Right forelimb (tissue), 1 donor: ENCODE measurements at places on chromosomes 4 and X.

- DNase-seq, result no peak
These were observed 33.1 kb downstream of the RBM47 start for GRCh38 chr4:40596522-40596921.

DNA sequence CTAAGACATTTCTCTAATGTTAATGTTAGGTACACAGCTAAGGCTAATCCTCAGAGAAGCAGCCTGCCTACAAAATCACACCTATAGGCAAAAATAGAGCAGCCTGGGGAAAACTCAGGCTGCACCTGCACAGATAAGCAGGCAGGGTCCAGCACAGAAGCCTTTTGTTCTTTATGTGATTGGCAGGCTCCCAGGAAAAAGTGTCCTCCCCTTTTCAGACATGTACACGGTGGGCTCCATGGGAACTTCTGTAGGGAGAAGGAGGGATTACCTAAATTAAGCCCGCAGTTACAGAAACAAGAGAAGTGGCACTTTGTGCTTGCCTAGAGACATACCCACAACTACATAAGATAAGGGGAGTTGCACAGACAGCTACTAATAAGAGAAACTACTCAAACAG is 4.0 kb upstream of the HSPA4L start:
- no peak for DNase-seq

- DNase-seq, result no peak
These were observed 16.2 kb downstream of the SLC16A2 start for GRCh38 chrX:74437530-74437929.

- no peak for DNase-seq
These were observed 11.1 kb upstream of the TRAM1L1 start for GRCh38 chr4:117096462-117096861.

DNA sequence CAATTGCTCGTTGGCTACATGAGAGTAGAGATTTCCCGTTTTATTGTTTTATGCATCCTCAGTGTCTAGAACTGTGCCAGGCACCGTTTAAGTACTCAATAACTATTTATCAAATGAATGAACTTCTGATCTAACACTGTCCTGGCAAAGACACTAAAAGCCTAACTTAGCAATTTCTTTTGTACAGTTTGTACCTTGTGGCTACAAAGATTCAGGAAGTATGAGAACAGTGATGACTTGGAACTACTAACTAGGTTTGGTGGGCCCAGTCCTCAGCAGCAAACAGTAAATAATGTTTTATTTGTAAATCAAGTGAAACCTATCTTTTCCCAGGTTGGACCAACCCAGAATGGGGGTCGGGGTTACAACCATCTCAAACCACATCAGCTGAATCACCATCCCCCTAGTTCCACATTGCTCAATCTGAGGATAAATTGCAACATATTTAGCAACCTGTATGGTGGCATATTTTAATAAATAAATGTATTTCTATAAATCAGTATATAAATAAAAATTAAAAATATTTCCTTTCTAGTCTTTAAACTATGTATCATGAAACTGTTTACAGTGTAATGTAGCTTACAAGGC is 12.3 kb upstream of the SCRG1 start:
- no peak for DNase-seq

GRCh38 chr4:41334182-41334581 is 77.5 kb downstream of the UCHL1 start:
- DNase-seq, result no peak

GRCh38 chrX:38916801-38917200 is 115.5 kb downstream of the MID1IP1 start:
- DNase-seq, result no peak

DNA sequence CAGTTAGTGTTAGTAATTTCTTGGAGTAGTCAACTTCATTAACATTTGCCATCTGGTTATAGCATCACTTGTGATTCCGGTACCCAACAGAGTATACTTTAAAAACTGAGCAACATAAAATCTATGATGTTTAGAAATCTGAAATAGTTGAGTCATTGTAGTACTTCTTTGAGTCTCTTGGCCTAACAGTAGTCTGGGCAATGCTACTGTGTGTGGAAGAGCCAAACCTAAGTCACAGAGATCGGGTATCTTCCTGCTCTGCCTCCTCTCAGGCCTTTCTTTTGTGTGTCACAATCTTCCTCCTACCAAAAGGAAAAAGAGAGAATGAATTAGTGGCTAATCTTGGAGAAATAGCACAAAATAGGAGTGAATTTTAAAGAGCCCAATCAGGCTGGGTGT is 25.5 kb downstream of the DCUN1D4 start:
- no peak for DNase-seq

DNA sequence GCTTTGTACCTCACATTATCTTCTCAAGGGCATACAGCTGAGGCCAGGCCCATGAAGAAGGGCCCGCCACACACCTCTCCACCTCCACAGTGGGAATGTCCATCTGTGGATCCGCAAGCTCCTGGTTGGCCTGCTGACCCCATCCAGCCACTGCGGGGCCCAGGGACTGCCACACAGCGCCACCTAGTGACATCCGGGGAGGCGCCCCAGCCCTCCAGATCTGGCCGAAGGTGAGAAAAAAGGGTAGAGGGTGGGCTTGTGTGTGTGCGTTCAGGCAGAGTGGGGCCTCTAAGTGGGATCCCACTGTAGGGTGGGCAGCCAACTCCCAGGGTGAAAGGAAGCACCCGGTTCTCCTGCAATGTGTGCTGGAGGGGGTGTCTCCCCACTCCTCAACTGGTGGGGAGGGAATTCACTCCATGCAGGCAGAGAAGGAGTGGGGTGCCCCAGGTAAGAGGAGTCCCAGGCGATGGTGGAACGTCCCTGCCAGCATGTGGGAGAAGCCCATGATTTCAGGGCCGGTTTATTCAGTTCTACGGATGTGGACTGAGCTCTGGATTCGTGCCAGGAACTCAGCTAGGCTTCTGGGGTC is 117.3 kb downstream of the ENPP6 start:
- peak; percentile 64 for DNase-seq

GRCh38 chr4:28921886-28922285 is 1798.3 kb upstream of the PCDH7 start:
- no peak for DNase-seq

- no peak for DNase-seq
These were observed 1517.6 kb downstream of the STIM2 start for GRCh38 chr4:28378109-28378830.

DNA sequence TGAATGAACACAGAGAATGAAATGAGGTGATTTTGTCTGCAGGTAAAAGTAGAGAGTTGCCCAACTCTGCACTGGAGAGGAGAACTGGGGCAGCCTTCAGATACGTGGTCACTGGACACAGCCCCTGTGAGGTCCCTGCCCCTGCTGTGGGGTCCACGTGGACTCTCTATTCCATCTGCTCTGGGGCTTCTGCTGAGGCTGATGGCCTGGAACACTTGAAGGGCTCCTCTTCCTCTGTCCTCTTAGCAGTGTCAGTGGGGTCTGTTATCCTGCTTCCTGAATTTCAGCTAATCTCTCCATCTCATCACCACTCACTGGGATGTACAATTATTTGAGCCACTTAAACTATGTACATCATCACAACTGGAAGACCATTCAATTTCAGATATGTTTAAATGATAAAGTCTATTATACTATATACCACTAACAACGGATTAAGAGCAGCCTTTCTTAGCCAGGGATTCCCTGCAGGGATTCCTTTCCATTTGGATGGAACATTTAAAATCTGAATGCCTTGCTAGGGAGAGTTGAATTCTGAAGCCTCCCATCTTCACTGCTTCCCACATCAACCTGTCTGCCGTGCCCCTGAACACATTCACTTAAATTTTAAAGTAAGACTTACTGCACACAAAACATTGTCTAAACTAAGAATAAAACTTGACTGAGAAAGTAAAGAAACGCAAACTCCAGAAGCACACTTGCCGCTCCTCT is 74.0 kb downstream of the CC2D2A start:
- DNase-seq, result no peak

DNA sequence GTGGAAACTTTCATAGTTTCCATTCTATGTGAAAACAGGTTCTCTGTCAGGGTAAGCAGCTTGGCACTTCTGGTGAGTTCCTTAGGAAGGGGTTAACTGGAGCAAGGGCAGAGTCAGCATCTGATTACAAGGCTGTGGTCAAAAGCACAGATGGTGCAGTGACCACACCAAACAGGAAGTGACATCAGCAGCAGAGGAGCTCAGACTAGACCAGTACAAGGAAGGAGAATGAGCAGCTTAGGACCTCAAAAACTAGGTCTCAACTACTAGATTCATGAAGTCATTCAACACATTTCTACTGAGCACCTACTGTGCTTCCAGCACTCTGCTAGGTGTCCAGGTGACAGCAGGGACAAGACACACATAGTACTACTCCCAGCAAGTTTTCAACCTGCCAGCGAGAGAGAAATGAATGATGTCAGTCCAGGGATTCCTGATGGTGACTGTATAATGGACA is 130.2 kb downstream of the AMELX start:
- DNase-seq, result no peak

GRCh38 chrX:470686-471085 is 84.0 kb upstream of the PPP2R3B start:
- peak; percentile 4 for DNase-seq

DNA sequence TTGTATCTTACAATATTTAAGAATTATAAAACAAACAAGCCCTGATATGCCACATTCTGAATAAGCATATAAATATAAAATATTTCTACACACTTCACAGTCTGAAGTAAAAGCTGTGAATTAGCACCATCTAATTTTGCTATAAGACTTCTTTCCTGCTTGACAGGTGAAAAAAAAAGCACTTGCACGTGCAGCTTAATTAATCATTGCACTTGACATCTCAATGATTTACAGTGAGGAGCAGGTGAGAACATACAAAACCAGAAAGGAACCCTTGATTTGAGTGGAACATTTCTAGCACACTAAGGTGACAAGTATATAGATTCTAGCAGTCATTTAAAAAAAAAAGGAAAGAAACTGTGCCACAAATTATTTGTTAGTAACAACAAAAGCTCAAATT is 47.9 kb downstream of the CHIC2 start:
- DNase-seq, result no peak

DNA sequence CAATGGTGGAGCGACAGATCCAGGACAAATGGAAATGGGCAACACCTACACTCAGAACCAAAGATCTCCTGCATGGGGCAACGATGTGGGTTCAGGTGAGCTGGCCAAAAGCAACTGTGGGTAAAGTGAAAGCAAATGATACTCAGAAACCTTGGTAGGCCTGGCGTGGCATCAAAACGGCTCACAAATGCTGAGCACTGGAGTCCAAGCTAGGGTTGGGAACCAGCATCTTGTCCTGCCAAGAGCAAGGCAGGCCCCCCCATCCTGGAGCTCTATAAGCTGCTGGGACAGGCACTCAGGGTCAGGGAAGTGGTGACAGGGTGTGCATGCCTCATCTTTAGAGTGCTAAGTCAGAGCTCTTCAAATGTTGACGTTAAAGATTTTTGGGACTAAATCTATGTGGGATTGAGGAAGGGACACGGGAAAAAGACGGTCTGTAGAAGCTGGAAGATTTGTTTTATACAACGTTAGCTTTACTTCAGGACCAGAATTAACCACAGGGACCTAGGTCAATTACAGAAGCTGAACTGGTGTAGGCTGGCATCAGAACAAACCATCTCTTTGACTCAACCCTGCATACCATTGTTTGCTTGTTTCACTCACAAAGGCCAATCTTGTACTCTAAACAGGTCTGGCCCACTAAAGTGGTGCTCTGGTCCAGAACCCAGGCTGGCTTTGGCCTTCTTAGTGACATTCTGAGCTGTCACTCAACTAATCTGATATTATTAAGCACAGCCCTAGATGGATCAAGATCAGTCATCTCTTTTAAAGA is 10.7 kb downstream of the ATP8A1 start:
- DNase-seq, result no peak

GRCh38 chr4:113905301-113905700 is 74.1 kb downstream of the ARSJ start:
- no peak for DNase-seq

DNA sequence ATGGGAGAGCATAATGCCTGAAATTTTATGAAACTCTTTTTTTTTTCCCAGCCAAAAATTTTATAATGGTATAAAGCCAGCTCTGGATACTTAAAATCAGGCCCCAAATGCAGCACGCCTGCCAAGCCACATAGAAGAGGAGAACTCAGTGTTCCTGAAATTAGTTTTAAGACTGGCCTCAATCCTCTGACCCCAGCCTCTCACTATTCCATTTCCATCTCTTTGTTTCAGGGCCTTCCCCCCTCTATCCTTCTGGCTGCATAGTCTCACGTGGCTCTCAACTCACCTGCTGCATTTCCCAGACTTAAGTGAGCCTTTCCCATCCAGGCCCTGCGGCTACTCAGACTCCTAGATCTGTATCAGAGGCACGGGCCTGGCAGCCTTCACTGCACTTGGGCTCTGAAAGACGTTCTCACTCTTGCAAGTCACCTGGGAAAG is 5.2 kb upstream of the CBR4 start:
- DNase-seq, result peak; percentile 65

DNA sequence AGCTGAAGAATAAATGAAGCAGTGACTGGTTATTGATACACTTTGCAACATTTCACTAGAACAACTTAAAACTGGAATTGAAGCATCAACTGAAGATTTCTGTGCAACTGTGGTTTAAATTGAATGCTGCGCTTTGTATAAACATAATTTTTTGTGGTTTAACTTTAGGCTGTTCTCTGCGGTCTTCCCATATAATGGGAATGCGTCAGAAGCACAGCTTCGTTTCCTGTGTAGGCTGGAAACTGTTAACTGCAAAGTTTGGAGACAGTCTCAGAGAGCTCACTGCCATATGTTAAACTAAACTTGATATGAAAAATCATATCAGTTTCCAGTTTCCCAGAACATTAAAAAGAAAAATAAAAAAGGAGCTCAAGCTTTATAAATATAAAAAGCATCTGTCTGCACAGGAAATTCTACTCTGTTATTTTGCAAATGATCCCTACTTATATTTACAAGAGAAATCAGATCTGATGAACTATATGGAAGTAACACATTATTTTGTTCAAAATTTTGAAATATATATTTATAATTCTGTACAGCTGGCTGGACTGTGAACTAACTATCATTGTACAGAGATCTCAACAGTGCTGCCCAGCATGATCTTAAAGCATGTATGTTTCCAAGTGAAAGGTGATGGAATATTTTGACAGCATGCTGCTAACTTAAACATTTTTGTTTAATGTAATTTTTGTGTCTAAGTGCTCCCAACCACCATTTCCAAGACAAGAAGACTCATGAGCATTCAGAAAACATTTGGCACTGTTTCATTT is 139.9 kb downstream of the NDST3 start:
- DNase-seq, result no peak

DNA sequence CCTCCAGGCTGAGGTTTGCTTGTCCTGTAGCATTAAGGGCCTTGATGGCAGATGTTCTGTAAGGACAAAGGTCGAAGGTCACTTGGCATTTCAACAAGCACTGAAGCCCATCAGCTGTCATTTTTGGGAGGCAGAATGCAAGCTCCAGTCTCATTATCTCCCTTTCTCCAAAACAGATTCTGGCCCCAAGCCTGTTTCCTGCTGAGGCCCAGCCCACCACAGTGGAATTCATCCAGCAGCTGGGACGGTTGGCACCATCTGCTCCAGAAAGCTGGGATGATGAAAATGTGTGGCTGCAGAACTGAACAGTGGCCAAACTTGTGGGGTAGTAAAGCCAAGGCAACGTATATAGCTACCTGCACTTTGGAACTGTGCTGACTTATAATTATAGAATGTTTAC is 17.7 kb upstream of the PPEF2 start:
- peak; percentile 60 for DNase-seq

GRCh38 chr4:123378794-123379193 is 17.8 kb upstream of the SPRY1 start:
- no peak for DNase-seq
